ENCODE measurements at places on chromosomes 6 and 20.
A peak's percentile ranks its signal among the peaks of the same experiment; 100 is the strongest.

- no peak for DNase-seq
Observed at GRCh38 chr20:34553366-34553867, 5.1 kb upstream of the MAP1LC3A start.

DNA sequence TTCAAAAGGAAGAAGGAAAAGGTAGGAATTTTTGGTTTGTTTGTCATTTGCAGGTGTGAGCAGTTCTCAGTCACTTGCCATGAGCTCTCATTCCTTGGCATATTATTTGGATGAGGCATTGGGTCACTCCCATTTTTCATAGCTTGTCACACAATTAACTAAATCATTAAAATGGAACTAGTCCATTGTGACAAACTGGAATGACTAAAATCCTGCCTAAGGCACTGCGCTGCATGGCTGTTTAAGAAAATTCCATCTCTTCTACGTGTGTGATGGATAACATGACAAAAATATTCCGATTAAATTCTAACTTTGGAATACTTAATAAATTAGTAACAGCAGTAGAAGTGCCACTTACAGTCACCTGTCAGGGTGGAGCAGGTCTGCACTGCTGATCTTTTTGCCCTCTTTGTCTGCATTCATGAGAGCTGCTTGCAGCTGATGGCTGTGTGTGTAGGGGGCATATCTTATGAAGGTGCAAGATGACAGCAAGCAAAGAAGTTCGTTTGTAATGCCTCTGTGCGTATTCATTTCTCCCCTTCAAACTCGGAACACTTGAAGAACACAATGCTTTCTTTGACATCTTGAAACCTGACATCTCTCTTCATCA, 1292.6 kb upstream of the MAP3K7 start:
- no peak for DNase-seq

DNA sequence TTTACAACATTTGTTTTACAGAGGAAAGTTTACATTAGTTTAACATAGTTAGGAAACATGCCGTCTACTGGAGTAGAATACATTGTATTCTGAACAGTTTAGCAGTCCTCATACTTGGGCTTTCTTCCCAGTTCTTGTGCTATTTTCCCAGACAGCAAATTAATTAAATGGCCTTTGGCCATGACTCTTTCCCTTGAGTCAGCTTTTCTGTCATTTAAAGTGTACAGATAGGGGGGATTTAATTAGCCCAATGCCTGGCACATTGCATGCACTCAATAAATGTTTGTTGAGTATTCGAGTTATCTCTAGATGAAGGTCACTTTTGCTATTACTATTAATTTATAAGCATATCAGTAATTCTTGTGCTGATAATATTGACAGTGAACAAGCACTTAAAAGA, 1.6 kb downstream of the TMEM244 start:
- no peak for DNase-seq

DNA sequence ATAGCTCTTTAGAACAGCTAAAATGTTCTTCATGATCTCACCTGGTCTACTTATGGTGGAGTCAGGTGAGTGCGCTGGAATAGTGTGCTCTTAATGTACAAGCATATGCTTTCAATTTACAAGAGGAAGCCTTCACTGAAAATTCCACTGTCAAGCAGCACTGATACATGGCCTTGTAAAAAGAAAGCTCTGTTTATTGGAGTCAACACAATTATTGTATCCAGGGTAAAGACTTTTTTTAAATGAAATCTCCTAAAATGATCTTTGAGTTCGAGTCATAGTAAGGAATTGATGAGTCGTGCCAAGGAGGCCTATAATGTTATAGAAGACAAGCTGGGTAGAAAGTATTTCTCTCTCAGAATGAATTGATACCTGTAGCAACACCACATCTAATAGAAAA, 41.6 kb upstream of the CARMIL1 start:
- DNase-seq: no peak

DNA sequence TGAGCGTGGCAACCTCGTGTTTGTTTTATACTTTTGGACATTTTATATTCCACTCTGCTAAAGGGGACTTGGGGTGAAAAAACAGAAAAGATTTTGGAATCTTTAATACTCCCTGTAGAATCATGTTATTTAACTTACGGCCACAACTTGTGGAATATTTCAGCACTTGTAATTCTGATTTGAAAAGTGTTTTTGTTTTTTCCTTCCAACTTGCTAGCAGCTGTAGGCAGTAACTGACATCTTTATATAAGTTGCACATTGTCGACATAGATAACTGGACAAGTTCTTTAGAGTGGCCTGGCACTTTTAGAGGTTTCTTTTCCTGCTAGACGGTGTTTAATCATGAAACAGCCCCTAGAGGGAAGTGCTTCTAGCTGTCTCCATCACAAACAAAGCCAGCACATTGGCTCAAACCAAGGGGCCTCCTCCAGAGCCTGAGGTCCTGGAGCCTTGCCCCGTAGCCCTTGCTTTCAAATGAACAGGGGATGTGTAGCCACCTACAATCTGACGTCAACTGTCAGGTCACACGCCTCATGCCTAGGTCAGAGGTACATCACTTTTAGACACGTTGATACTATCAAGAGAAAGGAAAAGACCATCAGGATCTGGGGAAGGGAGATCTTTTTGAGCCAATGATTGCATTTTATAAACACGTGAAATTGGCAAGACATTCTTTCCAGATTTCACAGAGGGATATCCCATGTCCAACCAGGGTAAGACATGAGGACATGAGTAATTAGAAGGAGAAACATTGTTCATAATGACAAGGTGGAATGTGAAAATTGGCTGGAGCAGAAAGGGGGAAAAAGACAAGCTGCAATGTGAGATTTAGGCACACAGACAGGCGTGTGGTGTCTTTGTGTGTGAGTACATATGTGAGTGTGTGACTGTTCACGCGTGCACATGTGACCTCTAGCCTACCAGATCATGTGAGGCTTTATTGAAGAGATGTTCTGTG, 92.1 kb downstream of the TXNDC5 start:
- DNase-seq: no peak

- DNase-seq: no peak
Observed at GRCh38 chr6:158022749-158023596, 41.3 kb downstream of the SYNJ2 start.

DNA sequence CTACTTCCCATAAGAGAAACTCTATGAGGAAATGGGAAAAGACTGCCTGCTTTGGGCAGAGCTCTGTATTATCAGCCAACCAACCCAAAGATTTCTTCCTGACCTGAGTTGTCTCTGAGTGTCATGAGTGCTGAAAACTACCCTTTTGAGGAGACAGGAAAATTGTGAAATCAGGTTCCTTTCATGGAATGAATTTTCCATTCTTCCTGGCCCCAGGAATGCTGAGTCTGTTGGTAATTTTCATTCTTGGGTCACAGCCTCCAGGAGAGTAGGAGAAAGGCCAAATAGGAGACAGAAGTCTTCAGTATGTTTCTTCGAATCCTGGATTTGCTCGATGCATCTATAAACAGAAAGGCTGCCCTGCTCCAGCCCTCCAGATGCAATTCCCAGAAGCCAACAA, 53.6 kb downstream of the SCML4 start:
- no peak for DNase-seq

- no peak for DNase-seq
Observed at GRCh38 chr20:63092660-63093215, 86.0 kb upstream of the BHLHE23 start.

DNA sequence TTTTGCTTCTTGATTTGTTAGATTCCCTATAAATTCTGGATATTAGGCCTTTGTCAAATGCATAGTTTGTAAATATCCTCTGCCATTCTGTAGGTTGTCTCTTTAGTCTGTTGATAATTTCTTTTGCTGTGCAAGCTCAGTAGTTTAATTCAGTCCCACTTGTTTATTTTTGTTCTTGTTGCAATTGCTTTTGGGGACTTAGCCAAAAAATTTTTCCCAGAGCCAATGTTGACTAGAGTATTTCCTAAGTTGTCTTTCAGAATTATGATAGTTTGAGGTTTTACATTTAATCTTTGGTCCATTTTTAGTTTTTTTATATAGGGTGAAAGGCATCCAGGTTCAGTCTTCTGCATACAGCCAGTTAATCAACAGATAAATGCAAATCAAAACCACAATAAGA, 96.0 kb downstream of the PRKN start:
- DNase-seq: no peak

DNA sequence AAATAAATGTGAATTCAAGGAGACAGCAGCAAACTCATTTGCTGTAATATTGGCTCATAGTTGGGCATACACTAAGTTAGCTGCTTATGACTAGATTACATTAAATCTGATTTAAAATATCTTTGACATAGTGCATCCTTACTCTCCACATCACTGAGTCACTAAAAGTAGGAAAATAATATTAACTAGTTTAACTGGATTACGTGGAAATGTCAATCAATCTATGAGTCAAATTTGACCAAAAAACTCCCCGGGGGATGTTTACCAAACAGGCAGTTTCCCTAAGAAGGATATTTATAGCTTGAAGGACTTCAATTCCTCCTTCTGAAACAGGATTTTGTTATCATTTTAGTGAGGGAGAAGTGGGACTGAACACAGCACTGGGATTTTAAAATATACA, 366.5 kb downstream of the ESR1 start:
- no peak for DNase-seq

- DNase-seq: peak; percentile 38
Observed at GRCh38 chr6:32954986-32955802, 2.3 kb upstream of the HLA-DMA start.

DNA sequence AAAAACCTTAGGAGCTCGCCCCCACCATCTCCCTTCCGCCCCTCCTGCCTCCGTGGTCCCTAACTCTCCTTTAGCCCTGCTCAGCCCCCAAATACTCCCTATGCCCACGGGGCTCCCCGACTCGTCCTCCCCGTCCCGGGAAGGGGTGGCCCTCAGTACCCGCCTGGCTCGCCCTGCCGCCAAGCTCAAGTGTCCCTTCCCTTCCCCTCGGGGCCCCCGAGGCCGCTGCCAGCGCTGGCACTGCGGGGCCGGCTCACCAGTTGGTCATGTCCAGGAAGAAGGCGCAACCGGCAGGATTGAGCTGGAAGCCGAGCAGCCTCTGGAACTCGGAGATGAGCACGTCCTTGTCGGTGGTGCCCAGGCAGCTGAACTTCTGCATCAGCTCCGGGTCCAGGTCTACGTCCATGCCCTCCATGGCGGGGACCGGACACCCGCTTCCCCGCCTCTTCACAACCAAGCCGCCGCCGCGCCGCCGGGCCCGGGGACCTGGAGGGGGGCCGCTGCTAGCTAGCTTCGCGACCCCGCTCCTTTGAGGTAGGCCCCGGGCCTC, 303 bp downstream of the ILRUN start:
- DNase-seq: no peak

DNA sequence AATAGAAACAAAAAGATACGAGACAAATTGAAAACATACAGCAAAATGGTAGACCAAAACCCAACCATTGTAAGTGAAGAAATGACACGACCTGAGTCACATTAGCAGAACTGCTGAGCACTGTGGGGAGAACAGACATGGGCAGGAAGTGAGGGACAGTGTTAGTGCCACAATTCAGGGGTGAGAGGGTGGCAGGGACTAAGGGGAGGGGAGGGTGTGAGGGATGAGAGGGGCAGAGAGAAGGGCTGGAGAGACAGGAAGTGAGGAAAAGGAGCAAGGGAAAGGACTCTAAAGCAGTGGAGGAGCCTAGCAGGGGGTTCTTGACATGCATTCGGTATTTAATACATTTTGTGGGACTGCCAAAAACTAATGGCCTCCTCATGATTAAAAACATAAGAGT, 45.0 kb upstream of the TRIM26 start:
- DNase-seq: no peak

DNA sequence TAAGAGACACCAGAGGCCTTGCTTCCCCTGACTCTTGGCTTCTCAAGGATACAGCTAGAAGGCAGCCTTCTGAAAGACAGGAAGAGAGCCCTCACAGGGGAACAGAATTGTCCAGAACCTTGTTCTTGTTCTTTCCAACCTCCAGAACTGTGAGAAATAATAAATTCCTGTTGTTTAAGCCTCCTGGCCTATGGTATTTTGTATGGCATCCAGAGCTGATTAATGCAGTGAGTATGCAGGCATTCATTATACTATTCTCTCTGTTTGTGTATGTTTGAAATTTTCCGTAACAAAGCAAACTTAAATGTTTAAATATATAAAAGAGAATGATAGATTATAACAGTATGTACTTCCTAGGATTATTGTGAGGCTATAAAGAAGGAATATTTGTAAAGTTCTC, 903.4 kb upstream of the FLRT3 start:
- no peak for DNase-seq

DNA sequence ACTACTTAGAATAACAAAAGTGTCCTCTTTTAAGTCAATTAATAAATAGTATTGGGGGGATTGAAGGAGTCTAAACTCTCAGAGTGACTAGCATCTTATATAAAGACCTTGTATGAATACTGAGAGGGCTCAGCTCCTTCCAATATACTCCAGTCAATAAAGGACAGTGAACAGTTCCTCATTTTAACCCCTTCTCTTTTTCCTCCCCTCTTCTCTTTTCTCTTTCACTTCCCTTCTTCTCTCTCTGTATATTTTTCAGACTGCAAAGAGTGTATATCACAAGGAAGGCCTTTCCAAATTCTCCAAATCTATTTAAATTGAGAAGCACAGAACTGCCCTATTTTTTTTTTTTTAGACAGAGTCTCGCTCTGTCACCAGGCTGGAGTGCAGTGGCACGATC, 99.5 kb downstream of the CD164 start:
- no peak for DNase-seq

- DNase-seq: no peak
Observed at GRCh38 chr6:84801250-84801649, 36.9 kb upstream of the TBX18 start.

DNA sequence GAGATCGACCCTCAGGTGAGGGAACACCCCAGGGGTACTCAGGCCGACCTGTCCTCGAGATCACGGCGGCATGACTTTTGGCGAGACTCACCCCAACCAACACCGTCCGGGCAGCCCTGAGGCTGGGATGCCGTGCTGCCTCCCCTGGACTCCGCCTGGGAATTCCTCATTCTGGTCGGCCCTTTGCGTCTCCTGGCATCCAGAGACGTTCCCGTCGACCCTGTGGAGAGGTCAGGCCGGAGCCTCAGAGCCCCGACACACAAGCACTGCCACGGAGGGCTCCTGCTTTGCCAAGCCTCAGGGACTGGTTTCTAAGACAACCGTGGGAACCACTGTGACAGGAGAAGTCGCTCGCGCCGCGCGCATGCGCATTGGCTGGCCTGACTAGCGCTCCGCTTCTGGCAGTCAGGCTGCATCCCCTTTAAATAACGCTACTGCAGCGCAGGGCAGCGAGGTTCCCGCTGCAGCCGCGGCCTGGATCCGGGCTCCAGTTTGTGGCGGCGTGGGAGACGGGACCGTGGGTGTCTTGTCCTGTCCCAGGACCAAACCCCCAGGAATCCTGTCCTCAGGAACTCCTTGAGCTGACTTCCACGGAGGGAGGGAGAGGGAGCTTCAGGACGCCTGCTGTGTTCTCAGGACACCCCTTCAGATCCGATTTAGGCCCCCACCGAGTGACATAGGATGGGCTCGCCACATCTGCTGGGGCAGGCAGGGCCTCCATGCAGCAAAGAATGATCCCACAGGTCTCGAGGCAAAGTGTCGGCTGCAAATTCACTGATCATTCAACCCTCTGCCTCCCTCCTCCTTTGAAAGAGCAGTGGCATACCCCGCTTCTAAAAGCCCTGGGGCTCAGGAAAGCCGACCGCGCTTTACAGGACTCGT, 163.2 kb upstream of the ZNF337 start:
- no peak for DNase-seq
